ENCODE measurements at places on chromosomes 7 and 10.
A peak's percentile ranks its signal among the peaks of the same experiment; 100 is the strongest.

DNA sequence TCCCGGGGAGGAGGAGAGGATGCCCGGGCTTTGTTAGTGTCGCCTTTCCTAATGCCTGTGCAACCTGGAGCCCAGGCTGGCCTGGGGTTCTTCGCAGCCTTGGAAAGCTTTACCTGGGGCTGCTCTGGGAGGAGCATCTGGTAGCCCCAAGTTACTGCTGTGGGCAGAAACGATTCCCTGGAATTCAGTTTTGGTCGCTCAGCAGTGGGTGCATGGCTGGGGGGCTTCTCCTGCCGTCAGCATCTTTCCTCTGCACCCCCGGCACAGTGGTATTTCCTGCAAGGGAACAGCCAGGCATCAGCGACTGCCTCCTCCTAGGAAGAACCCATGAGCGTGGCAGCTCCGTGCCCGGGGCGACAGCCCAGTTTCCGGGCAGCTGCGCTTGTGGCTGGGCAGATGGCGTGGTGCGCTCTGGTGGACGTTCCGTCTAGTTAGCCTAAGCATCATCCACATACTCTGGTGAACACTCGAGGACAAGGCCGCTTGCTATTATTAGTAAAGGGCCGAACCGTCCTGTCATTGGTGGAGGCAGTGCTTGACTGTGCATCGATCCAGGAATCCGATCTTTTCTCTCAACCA, 107.0 kb upstream of the BTBD16 start:
- no peak for DNase-seq

GRCh38 chr10:5616836-5617235, 49.6 kb downstream of the ASB13 start:
- no peak for DNase-seq

DNA sequence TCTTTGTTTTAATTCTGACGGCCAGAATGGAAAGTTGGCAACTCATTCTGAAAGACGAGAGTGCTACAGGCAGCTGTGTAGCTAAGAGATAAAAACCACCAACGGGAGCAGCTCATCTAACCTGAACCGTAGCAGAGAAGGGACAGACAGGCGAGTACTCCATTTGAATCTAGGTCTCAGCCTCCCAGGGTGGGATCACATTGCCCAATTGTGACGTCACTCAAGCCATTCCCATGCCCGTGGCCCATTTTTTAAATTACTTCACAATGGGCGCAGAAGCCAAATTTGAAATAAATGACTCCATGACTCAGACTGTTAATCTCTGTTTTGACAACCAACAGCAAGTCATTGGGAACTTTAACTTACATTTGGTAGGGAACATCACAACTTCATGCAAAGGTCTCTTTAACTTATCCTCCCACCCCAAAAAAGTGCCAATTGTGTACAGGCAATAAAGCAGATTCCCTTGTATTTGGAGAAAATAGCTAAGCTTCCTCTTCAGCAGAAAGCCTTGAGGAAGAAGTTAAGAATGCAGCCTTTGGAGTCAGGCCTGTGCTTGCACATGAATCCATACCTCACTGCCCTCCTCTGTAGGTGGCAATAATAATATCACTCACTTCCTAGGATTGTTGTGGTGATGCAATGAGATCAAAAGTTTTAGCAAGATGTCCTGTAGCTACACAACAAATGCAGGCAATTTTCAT, 93.2 kb upstream of the KIF5B start:
- DNase-seq = peak; percentile 54

GRCh38 chr7:17557251-17557671, 258.8 kb downstream of the AHR start:
- DNase-seq = no peak

GRCh38 chr7:155825336-155825735, 13.1 kb upstream of the SHH start:
- DNase-seq = no peak

DNA sequence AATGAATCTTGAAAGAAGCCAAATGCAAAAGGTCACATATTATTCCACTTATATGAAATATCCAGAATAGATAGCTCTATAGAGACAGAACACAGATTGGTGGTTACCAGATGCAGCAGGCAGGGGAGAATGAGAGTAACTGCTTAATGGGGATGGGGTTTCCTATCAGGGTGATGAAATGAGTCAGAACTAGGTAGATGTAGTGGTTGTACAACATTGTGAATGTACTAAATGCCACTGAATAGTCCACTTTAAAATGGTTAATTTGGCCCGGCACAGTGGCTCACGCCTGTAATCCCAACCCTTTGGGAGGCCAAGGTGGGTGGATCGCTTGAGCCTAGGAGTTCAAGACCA, 9.4 kb upstream of the SLC25A28 start:
- no peak for DNase-seq

- DNase-seq = no peak
Measured at GRCh38 chr7:70616211-70616610, 515.7 kb upstream of the GALNT17 start.

DNA sequence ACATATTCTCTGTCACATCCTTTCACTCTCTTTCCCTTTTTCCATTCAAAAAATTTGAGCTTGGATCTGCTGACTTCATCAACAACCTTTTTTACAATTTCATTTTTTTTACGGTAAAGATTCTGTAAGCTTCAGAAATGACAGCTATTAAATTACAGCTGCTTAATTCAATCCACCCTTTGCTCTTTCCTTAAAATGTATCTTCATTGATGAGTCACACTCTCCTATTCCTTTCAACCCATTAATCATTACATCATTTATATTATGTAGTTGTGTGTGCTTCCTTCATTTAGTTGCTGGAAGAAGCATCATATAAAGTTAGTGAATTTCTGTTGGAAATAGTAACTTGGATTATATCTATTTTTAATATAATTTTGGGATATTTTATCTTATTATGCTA, 67.1 kb upstream of the MAGI2 start:
- DNase-seq = no peak
